Breast epithelium (tissue), 4 donors: ENCODE measurements at places on chromosomes 5 and 9.

GRCh38 chr5:171654881-171655280 is 130.7 kb upstream of the SMIM23 start:
- DNase-seq: no peak

GRCh38 chr5:171599411-171599810 is 180.0 kb downstream of the FGF18 start:
- no peak for DNase-seq

DNA sequence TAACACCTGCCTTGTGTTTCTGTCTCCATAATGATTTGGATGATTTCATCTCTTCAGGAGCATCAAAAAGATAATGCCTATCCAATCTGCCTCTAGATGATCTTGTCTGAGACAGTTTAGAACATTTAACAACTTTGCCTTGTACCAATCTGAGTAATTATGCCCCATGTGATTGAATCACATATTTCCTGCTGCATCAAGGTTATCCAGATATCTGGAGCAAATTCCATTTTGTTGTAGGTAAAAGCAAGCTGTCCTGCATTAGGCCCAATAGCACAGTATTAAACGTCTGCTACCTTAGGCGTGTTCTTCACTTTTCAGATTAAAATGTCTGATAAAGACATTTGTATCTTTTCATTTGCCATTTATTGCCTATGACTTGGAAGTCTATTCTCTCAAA is 54.1 kb upstream of the MARCHF11 start:
- no peak for DNase-seq

- no peak for DNase-seq
Observed at GRCh38 chr9:137514691-137515337, 35.4 kb downstream of the PNPLA7 start.

DNA sequence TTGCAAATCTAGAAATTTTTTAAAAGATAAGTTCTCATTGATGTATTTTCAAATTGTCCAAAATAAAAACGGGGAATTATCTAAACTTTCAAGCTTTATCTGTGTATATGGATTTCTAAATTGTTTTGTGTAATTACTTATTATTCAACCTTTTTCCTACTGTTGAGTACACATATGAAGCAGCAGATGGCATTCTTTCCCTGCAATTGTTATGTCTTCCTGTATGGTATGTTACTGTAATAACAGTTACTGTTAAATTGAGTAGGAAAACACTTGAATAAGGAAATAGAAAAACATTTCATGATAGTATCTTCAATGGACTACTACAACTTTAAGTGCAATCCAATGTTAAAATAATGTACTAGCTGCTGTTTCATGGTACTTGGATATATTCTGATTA is 124.8 kb downstream of the RANBP17 start:
- DNase-seq: no peak

- no peak for DNase-seq
Observed at GRCh38 chr5:5183189-5183699, 43.1 kb downstream of the ADAMTS16 start.

DNA sequence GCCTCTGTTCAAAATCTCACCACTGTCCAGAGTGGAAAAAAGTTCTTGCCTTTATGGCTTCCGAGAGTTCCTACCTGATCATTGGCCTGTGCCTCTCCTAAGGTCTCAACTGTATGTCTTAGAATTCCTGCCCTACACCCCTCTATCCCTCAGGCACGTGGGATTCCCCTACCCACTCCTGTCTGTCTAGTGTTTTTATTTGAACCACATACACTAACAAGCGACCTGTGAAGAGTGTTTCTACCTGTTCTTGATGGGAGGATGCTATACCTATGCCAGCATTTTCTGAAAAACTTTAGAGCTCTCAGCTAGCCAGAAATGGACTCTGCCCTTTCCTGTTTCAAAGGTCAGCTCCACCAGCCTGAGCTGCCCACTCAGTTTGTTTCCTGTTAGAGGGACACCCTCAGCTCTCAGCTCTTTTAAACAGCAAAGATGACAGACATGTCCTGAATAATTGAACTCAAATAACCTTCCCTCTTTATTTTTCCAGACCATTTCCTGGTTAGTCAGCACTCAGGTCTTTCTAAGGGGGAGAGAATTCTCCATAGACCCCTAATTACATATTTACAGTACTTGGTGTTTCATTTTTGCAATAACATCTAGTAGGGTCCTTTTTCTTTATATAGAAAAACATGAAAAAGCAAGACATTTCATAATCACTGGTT is 214.8 kb downstream of the AOPEP start:
- DNase-seq: no peak

GRCh38 chr5:110112348-110112747 is 422.6 kb downstream of the MAN2A1 start:
- no peak for DNase-seq
